ENCODE measurements at places on chromosomes 5 and 9.

DNA sequence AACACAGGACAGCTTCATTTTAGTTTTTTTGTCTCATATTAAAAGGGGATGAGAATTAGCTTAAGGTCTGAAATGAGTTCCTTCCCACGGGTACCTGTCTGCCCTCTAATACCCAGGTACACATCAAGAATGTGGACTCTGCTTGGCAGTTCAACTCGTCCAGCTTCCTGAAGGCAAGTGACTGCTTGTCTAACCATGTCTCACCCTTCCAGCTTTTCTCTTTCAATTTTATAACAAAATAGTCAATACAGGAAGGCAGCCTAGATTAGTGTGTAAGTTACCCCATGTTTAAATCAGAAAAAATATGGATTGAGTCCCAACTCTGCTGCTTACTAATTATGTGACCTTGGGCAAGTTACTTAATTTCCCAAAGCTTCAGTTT lies 50.5 kb upstream of the C5orf46 start:
- no peak for DNase-seq

GRCh38 chr5:61604076-61605025 lies 272.3 kb downstream of the ZSWIM6 start:
- no peak for DNase-seq

DNA sequence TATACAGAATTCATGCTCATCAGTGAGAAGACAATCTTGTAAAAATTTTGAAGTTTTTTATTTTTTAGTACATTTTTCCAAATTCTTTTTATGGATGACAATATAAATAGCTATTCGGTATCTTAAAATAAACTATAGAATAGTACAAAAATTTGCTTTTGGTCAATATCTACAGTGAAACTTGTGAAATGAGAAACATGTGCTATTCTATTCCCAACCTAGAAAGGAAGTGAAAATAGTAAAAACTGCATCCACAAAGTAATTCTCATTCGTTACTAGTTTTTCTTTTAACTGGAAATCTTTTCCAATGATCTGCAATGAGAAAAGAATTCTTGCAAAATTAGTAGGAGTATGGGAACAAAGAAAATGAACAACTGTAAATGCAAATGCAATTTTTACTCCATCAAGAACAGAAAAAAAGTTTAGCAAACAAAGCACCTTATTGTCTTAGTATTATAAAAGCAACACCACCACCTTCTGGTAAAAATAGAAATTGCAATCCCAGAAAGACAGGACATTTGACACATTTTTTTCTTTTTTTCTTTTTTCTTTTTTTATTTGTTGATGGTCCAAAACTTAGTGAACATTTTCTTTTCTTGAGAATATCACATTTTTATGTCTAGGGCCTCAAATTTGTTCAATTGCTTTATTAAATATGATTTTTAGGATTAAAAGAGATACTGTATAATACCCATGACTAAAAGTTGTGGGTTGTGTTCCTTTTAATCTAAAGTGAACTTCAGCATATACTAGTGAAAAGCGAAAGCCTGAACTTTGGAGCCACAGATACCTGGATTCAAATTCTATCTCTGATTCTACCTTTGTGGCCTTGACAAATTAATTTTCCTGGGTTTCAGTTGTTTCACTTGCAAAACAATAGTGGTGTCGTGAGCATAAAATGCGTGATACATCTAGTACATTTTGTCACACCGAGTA lies 72.3 kb downstream of the SLCO4C1 start:
- no peak for DNase-seq

DNA sequence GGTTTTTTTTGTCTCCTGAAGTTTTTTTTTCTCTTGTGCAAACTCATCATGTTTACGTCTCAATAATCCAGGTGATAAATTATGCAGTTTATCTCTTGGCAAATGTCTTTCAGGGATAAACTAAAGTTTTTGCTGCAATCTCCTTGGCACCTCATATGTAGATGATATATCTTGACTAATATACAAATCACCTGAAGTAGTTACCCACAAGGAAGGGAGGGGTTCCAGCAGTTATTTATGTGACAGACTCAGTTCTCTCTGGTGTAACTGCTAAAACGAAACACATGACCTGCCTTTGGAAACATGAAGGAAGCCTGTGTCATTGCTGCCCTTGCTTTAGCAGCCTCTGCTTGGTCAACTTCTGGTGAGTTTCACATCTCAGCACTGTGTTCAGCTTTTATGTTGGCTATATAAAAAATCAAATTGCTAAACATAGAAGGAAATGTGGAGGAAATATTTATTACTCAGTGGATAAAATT lies 39.3 kb upstream of the KIAA1958 start:
- no peak for DNase-seq

DNA sequence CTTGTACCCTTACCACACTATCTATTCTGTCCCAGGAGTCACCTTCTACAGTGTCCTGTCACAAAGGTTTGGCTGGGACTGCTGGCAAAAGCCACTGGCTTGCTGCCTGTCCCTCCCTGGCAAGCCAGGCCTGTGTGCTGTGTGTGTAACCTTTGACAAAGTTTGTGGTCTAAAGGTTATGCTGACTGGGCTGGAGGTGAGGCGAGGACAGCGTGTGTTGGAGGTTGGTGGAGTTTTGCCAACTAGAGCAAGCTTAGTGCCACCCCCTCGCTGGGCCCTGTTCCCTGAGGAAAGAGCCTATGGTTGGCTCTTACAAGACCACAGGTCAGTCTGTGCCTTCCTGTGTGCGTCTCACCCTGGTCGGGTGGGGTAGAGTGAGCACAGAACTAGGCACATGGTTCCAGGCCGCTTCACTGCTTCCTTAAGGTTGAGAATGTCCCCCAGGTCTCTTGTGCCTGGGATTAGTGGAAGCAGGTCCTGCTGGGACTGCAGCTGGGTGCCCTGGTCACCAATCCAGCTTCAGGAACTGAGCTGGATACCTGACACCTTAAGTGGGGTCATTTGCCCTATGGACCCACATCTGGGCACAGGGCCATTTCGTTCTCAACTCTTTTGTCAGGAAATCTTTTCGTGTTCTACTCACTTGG lies 152.2 kb downstream of the GADD45G start:
- DNase-seq, result no peak

- DNase-seq, result no peak
These were observed 142.7 kb downstream of the ANXA1 start for GRCh38 chr9:73294336-73294735.

- peak; percentile 21 for DNase-seq
These were observed 123.5 kb upstream of the LMX1B start for GRCh38 chr9:126490214-126490631.

DNA sequence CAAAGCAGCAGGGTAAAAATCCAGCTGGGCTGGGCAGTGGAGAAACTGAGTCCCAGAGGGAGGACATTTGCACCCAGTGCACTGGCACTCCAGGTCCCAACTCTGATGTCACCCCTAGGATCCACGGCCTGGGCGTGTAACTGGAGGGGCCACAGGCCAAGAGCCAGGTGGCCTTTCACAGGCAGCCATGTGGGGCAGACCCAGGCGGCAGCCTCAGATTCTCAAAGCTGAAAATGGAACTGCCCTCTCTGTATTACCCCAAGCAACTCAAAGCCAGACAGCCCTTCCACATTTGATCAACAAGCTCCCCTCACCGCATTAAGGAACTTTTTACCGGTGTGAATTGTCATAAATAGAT lies 46.7 kb downstream of the RASGEF1C start:
- DNase-seq, result no peak

DNA sequence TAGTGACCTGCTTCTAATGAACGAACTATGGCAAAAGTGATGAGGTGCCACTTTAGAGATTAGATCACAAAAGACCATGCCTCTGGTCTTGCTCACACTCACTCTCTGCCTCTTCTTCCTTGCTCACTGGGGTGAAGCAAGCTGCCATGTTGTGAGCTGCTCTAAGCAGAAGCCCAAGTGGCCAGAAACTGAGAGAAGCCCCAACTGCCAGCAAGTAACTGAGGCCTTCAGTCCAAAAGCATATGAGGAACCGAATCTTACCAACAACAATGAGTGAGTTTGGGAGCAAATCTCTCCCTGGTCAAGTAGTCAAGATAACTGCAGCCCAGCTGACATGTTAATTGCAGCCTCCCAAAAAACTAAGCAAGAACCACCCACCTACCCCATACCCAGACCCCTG lies 126.0 kb upstream of the ACO1 start:
- no peak for DNase-seq

GRCh38 chr5:156155598-156155997 lies 171.4 kb upstream of the SGCD start:
- no peak for DNase-seq

GRCh38 chr5:145598184-145598583 lies 237.0 kb downstream of the PRELID2 start:
- DNase-seq, result no peak

- no peak for DNase-seq
These were observed 4.8 kb upstream of the TTC23L start for GRCh38 chr5:34833976-34834793.

DNA sequence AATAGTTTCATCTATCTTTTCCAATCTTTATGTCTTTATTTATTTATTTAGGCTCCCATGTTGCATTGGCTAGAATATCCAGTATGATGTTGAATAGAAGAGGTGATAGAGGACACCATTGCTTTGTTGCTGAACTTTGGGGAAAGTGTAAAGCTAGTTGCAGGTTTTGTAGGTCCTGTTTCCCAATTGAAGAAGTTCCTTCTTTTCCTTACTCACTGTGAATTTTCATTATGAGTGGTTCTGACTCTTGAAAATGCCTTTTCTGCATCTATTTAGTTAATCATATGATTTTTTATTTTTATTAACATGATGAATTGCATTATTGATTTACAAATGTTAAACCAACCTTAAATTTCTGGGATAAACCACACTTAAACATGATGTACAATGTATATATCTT lies 58.9 kb upstream of the NR3C1 start:
- DNase-seq, result no peak

DNA sequence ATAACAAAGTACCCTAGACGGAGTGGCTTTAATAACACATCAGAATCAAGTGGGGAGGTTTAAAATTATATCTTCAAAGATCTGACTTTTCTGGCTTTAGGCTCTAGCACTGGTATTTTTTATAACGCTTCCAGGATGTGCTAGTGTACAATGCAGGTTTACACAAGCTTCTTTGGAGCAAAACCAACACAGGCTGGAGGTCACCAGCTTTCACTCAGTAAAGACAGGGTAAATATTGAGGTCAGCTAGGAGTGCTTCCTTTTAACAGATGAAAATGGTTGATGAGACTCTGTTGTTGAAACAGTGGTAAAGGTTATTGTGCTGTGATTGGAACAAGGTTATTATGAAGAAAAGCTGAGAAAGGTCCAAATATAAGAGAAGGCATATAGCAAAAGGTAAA lies 414.2 kb downstream of the TAF11L14 start:
- DNase-seq, result no peak

DNA sequence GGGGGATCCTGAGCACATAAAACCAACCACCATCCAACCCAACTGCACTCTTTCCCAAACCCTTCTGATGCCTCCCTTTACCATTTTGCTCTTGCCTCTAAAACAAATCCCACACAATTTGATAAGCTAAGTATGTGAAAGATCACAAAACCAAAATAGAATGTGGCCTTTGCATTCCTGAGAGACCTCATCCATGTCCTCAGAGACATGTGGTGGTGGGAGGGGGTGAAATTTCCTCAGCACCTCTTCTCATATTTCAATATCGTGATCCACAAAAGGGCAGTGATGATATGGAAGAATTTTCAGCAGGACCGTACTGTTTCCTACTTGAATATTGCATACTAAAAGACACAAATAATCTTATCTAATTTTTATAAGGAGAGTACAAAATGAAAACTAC lies 423.3 kb downstream of the TLE1 start:
- no peak for DNase-seq

DNA sequence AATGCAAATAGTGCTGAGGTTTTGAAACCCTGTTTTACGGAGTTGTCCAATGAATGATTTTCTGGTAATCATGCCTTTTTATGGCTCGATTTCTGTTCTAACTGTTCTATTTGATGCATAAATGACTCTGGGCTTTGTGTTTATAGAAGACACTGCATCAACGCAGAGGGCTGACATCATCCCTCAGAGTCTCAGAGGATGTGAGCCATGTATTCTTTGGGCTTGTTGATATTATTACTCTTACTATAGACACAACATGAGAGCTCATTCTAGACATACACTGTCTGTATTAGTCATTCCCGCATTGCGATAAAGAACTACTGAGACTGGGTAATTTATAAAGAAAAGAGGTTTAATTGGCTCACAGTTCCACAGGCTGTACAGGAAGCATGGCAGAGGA lies 31.6 kb downstream of the CDH6 start:
- no peak for DNase-seq

DNA sequence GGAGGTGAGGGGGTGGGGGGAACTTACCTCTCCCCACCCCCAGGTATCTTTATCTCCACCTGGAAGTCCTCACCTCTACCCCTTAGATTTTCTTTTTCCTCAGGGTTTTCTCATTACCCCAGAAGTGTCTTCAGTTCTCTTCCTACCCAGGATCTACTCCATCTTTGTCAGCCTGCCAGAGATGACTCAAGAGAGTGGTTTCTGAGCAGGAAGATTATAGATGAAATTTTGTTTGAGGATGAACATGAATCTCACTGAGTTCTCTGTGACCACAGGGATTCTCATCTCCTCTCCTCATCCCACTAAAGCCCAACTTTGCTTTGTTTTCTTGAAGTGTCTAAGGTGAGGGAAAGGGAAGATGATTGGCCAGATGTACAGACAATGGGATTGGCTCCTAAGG lies 5.2 kb upstream of the HINT2 start:
- no peak for DNase-seq

GRCh38 chr5:112696786-112697185 lies 40.9 kb upstream of the APC start:
- no peak for DNase-seq

- DNase-seq, result no peak
These were observed 31.1 kb downstream of the OR2K2 start for GRCh38 chr9:111298731-111299598.

DNA sequence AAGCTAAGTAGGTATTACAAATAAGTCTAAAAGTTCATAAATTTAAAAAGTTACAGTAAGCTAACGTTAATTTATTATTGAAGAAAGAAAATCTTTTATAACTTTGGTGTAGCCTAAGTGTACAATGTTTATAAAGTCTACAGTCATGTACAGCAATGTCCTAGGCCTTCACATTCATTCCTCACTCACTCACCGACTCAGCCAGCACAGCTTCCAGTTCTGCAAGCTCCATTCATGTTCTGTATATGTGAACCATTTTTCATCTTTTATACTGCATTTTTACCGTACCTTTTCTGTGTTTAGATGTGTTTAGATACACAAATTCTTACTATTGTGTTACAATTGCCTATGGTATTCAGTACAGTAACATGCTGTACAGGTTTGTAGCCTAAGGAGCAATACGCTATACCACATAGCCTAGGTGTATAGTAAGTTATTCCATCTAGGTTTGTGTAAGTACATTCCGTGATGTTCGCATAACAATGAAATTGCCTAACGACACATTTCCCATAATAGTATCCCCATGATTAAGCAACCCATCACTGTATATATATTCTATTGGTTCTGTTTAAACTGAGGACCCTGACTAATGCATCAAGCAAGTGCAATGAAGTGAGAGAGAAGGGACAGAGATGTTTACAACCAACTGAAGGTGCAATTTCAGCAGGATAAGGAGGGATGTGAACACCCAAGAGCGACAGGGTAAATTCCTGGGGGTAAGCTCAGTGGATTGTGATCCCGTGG lies 88.9 kb upstream of the TRIO start:
- DNase-seq, result no peak

DNA sequence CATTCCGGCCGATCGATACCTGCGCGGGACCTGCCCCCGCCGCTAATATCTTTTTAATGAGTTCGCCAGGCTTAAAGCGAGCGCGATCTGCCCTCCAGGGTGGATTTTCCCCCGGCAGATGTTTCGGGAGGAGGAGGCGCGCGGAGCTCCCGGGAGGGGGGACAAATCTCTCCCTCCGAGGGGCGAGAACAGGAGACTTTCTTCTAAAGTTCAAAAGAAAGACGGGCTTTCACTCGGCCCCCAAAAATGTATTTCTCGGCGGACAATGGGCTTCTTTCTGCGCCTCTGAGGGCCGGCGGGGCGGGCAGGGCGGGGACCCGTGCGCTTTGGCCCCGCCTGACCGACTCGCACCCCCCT lies 4.1 kb upstream of the PRDM12 start:
- no peak for DNase-seq

Measured in activated naive CD4-positive, alpha-beta T cell treated with anti-CD3 and anti-CD28 coated beads for 36 hours (primary cell).